A549 treated with Hydrocortisone at 1 μM for 4 hours (cell line): ENCODE measurements at places on chromosomes 16 and 17. TPM values are rescaled to one million over a fixed set of nuclear protein-coding genes. Genes with fewer than 3 reads are reported as not detected.

The KRTAP4-9 gene
- not detected in 5 replicates for total RNA-seq

The SOCS1 gene
- 4.5 to 14.7 TPM (median 9.8 TPM) in 5 replicates for total RNA-seq

The TOX3 gene
- total RNA-seq = 0.15 to 0.47 TPM (median 0.27 TPM) in 5 replicates

The PSMD7 gene
- total RNA-seq = 127 to 200 TPM (median 147 TPM) in 5 replicates

The SRCIN1 gene
- 2.0 to 3.2 TPM (median 2.7 TPM) in 5 replicates for total RNA-seq
